ENCODE measurements at places on chromosomes 1 and 21. TPM values are rescaled to one million over a fixed set of nuclear protein-coding genes. Genes with fewer than 3 reads are reported as not detected.
A peak's percentile ranks its signal among the peaks of the same experiment; 100 is the strongest.

GRCh38 chr1:154326546-154327465, 1.5 kb downstream of the ATP8B2 start:
- H3K27me3 ChIP-seq = no peaks in the 10 kb centered on the region
- H3K36me3 ChIP-seq = no peaks in the 10 kb centered on the region
- H3K4me3 ChIP-seq = peak overlapping the region; percentile 79
- no peak for DNase-seq
- peaks cover 20% of the 10 kb centered on the region for H3K4me1 ChIP-seq

Gene DIO1
- total RNA-seq = 0.59 TPM

DNA sequence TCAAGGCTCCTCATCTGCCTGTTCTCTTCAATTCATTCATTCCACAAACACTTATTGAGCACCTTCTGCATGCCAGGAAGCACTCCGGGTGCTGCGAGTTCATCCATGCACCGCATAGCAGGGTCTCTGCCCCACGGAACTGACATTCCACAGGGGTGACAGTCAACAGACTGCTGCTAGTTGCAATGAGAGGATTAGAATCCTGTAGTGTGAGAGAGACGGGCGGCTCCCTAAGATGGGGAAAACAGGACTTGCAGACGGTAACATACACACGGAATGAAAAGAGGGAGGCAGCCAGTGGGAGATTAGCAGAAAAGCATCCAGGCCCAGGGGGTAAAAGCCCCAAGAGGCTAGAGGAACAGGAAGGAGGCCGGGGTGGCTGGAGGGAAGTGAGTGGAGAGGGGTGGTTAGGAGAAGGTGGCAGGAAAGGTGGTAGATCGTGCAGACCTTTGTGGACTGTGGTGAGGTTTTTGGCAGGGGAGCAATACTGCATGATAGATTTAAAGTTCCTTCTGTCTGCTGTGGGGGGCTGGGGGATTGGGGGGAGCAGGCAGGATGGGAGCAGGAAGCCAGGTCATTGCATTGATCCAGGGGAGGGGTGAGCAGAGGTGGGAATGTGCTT, 6.6 kb downstream of the TNFRSF8 start:
- no peaks in the 10 kb centered on the region for H3K4me1 ChIP-seq
- H3K4me3 ChIP-seq = no peak overlapping the region
- no peak overlapping the region for H3K27ac ChIP-seq
- no peak for DNase-seq

Gene PADI2
- 9.2 TPM for total RNA-seq

GRCh38 chr1:195717651-195718050, 890.6 kb downstream of the KCNT2 start:
- no peak overlapping the region for H3K27ac ChIP-seq
- H3K27me3 ChIP-seq = no peaks in the 10 kb centered on the region
- H3K4me1 ChIP-seq = no peaks in the 10 kb centered on the region
- H3K36me3 ChIP-seq = no peaks in the 10 kb centered on the region

DNA sequence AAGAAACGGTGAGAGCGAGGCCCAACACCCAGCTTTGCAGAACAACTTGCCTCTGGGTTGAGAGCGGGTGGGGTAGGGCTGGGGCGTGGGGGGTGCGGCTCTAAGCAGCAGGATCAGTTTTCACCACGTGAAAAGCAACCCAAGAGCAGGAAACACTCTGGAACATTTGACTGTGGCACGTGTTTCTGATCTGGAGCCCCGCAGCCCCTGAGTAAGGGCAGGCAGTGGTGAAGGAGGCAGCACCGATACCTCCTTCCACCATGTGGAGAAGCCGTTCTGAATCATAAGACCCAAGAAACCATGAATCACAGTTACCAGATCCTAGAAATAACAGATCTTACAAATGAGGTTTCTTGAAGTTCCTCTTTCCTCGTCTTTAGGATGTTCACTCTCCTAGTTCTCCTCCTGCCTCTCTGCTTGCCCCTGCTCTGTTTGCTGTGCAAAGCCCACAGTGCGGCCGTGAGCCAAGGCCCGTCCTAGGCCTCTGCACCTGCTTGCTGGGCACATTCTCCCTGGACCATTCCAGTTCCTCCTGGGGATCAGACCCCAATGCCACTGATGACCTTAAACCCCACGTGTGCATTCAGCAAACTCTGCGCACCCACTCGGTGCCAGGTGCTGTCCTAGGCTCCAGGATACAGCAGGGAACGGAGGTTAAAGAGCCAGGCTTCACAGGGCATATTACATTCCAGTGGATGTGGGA, 31.9 kb downstream of the SLC1A7 start:
- peak overlapping the region; percentile 21 for H3K27ac ChIP-seq
- H3K4me3 ChIP-seq = no peak overlapping the region
- H3K27me3 ChIP-seq = peaks cover 4% of the 10 kb centered on the region
- no peaks in the 10 kb centered on the region for H3K36me3 ChIP-seq

Gene CCDC185
- total RNA-seq = not detected

Gene PLPP3
- total RNA-seq = 122 TPM
